CD4-positive, alpha-beta T cell treated with Interleukin-4 for 4 hours (primary cell): ENCODE measurements at places on chromosomes 16 and 17.

GRCh38 chr16:80300876-80301275 lies 239.9 kb upstream of the DYNLRB2 start:
- no peak for DNase-seq

GRCh38 chr16:12900156-12900555 lies 1.2 kb upstream of the SHISA9 start:
- DNase-seq, result no peak

GRCh38 chr17:79802039-79802735 lies 5.3 kb upstream of the CBX8 start:
- no peak for DNase-seq

- DNase-seq, result no peak
Observed at GRCh38 chr17:60524463-60525327, 1.3 kb downstream of the APPBP2 start.

GRCh38 chr17:9028988-9029570 lies 7.8 kb downstream of the NTN1 start:
- no peak for DNase-seq

GRCh38 chr16:66485376-66485775 lies 58.3 kb downstream of the BEAN1 start:
- no peak for DNase-seq

DNA sequence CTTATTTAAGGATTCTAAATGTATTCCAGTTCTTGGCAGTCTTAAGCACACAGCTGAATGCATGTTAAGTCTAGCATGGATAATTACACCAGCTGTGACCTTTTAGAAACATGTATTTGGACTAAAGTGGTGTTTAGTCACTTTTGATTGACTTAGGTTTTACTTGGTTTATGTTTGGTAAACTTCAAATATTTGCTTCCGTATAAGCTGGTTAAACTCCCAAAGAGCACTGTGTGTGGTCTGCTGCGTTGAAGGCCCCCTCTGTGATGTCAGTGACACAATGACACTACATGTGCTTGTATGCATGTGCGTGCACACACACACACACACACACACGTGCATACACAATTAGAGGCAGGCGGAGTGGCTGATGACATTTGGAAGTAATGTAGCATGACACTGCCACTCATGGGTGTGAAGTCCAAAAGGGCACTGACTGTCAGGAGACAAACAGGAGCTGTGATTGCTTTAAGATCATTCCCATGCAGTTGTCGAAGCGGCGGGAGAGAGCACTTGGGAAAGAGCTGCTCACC lies 156.1 kb upstream of the CDH13 start:
- DNase-seq, result no peak

- no peak for DNase-seq
Observed at GRCh38 chr16:67163999-67164558, 466 bp upstream of the HSF4 start.
